KBM-7 (cell line): ENCODE measurements at places on chromosomes 1 and 21.
A peak's percentile ranks its signal among the peaks of the same experiment; 100 is the strongest.

GRCh38 chr1:115790846-115791245 lies 22.3 kb upstream of the CASQ2 start:
- DNase-seq = no peak

DNA sequence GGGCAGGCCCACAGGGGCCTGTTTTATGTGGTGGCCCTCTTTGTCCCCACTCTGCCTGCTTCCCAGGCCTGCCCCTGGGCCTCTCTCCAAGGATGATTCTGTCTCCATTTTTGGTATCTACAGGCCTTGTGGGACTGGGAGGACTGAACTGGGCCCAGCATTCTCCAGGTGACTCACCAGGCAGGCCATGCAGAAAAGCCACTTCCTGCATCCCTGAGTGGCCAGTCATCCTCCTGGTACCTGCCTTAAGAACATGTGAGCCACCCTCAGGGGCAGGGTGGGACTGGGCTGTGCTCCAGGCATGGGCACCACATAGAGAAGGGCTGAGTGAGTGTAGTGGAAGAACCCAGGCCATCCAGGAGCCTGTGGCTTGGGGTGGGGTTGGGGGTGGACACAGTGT lies 20.0 kb upstream of the BCAR3 start:
- DNase-seq = no peak

DNA sequence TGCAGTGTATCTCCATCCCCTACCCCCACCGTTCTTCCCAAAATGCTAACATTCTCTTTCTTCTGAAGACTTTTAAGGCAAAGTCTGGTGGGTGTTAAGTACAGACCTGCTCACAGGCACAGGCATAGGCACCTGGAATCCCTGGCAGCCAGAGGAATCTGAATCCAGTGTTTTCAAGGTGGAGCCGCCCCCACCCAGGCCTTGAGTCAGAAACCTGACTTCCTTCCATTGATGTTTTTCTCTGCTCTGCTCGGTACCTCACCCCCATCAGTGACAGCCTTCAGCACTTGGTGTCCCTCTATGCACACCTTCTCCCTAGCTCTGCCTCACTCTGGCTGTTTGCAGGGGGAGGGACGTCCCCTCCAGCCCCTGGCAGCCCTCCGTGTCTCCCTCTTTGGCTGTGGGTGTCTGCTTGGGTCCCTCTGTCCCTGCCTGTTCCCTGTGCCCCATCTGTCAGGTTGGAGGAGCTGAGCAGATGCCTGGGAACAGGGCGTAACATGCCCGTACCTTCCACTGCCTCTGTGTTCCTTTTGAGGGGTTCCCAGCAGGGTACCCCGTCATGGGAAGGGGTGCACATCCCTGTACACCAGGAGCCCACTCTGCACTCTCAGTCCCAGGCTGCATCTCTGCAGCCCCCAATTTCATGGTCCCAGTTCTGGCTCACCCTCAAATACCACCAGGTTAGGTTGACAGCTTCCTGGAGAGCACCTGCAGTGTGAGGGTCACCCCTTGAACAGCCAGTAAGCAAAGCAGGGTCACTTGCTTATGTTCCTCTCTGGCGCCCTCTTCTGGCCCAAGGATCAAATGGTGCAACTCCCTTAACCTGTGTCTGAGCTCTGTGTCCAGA lies 6.7 kb downstream of the NCDN start:
- DNase-seq = peak; percentile 62

GRCh38 chr1:104028416-104029035 lies 278.8 kb downstream of the AMY1C start:
- DNase-seq = no peak

DNA sequence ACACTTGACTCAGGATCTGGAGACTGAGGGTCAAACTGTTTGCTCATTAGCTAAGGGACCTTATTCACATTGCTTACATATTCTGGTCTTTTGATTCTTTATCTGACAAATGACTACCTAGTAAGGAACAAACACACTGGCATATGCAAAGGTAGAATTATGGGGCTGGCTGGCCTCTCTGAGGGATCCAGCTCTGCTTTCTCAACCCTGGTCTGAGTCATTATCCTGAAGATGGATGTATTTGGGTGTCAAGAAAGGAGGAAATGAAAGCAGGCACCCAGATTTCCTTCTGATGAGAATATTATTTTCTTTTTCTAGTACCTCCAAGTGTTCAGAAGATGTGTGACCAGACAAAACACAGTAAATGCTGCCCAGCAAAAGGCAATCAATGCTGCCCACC lies 6.0 kb downstream of the SMCP start:
- DNase-seq = no peak

- no peak for DNase-seq
Measured at GRCh38 chr1:54987919-54988705, 7.7 kb downstream of the TMEM61 start.

DNA sequence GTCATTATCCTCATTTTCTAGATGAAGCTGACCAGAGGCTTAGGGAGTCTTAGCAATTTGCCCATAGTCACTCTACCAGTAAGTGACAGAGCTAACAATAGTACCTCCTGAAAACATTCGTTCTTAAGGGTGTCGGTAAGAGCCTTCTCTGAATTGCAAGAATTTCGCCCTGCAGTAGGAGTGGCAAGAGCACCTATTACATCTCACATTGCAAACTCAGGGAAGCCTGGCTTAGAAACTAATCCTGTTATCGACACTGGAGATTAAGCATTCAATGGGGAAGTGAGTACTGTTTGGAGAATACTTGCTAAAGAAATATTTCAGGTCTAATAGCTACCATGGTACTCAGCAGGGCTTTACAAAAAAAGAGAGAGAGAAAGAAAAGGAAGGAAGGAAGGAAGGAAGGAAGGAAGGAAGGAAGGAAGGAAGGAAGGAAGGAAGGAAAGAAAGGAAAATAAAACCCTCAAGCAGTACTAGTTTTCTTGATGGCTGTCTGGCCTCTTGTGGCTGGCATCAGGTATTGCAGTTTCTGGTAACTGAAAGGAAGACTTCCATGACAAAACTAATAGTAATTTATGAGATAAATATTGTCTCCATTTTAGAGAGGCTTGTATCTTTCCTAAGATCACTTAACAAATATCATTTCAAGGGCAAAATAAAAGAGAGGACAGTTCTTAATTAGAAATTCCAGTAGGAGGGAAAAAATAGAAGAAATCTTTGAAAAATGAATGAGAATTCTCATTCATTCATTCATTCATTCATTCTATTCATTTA lies 10.4 kb downstream of the C1orf226 start:
- peak; percentile 16 for DNase-seq

- no peak for DNase-seq
Measured at GRCh38 chr21:34974162-34974981, 74.7 kb downstream of the RUNX1 start.
